H1 (cell line): ENCODE measurements at places on chromosomes 13 and 19. TPM values are rescaled to one million over a fixed set of nuclear protein-coding genes. Genes with fewer than 3 reads are reported as not detected.

Gene LILRB2
- polyA plus RNA-seq = not detected in 2 replicates

Gene PDX1
- polyA plus RNA-seq = not detected in 2 replicates

Gene FUZ
- 28.4 and 43.8 TPM in 2 replicates for polyA plus RNA-seq

Gene C1QTNF9B
- polyA plus RNA-seq = 0.09 and 0.11 TPM in 2 replicates

Gene PSPN
- polyA plus RNA-seq = 1.0 and 1.4 TPM in 2 replicates

Gene COL5A3
- 0.67 and 1.2 TPM in 2 replicates for polyA plus RNA-seq

Gene ZNF284
- polyA plus RNA-seq = 0.77 and 1.1 TPM in 2 replicates

Gene IL17D
- 0.57 and 0.59 TPM in 2 replicates for polyA plus RNA-seq

Gene LILRA6
- not detected in 2 replicates for polyA plus RNA-seq

Gene SLC5A5
- 1.8 and 2.2 TPM in 2 replicates for polyA plus RNA-seq

Gene KLK11
- polyA plus RNA-seq = 0.38 and 0.45 TPM in 2 replicates

Gene APOC4
- polyA plus RNA-seq = not detected in 2 replicates

Gene LMTK3
- 2.7 and 7.3 TPM in 2 replicates for polyA plus RNA-seq

- no peak for DNase-seq
These were observed 69.8 kb downstream of the SIAH3 start for GRCh38 chr13:45781553-45782326.

GRCh38 chr13:73245246-73245645 is 186.4 kb downstream of the KLF5 start:
- DNase-seq = no peak

GRCh38 chr19:49390131-49390928 is 2.3 kb downstream of the KASH5 start:
- no peak for DNase-seq

GRCh38 chr19:3698974-3699740 is 1.1 kb downstream of the PIP5K1C start:
- no peak for DNase-seq

DNA sequence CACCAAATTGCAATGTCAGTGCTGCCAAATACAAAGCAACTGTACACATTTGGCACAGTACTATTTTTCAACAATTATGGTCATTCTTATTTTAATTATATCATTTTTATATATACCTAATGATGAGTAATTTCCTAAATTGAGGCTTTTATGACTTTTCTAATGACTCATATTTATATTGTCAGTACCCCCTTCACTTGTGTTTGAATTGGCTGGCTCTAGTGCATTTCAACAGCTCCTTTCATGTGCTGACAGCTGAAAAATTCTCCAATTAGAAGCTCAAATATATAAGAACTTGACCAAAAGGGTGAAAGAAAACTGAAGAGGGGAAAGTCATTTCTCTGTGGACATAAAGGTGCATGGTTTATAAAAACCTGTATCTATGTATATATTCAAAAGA is 263.3 kb downstream of the SLITRK1 start:
- DNase-seq = no peak

- DNase-seq = no peak
These were observed at the start of gene BRSK1 for GRCh38 chr19:55283548-55284377. Gene BRSK1, plus strand, starts transcription at chr19:55283997. Its CDS starts 446 bp downstream, at chr19:55284443.

- peak; percentile 54 for DNase-seq
These were observed 10.1 kb downstream of the OR1I1 start for GRCh38 chr19:15091918-15092753.

- no peak for DNase-seq
These were observed 3.0 kb downstream of the GADD45B start for GRCh38 chr19:2478756-2479555.

DNA sequence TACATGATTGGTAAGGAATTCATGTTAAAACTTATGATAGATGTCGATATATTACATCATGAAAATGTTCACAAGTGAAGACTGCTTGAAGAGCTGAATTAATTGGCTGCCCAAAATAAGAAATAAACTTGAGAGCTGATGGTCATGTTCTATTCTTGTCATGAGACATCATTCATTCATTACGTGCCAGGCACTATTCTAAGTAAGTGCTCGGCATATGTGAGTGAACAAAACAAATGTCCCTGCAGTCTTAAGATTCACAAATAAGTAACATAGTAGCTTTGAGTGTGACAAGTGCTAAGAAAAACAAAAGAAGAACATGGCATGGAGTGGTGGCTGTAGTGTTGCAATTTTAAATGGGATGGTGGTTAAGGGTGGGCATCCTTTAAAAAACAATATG is 329.3 kb downstream of the SUCLA2 start:
- no peak for DNase-seq

DNA sequence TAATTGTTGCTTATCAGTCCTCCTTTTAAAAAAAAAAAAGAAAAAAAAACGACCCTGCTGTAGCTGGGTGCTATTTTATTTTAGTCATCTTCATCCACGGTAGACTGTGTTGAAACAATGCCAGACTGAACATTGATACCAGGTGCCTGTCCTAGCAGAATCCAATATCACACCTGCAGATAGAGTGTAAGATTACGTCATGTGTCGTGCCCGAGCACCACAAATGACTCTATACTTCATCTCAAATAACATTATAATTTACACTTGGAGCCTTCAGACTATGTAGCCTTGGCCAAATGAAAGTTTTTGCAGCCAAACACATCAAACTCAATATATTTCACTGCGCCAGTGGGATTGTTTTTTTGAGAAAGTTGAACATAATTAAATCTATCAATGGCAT is 410.6 kb downstream of the FGF9 start:
- DNase-seq = no peak

GRCh38 chr19:7910321-7911161 is 4.1 kb upstream of the TGFBR3L start:
- DNase-seq = no peak

DNA sequence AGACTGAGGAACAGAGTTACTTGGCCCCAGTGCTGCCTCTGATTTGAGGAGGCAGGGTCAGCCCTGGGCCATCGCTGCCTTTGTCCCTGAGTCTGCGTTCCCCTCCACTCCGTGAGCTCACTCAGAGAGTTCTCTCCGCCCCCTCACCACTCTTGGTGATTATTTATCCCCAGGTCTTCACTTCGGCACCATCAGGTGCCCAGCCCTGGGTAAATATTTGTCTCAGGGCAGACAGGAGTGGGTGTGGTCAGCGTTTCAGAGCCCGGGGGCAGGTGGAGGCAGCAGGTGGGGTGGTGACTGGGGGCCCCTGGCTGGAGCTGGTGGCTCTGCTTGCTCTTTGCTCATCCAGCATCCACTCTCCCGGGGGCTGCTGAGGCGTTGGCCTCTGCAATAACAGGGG is 20.6 kb downstream of the PPP1R37 start:
- DNase-seq = no peak

DNA sequence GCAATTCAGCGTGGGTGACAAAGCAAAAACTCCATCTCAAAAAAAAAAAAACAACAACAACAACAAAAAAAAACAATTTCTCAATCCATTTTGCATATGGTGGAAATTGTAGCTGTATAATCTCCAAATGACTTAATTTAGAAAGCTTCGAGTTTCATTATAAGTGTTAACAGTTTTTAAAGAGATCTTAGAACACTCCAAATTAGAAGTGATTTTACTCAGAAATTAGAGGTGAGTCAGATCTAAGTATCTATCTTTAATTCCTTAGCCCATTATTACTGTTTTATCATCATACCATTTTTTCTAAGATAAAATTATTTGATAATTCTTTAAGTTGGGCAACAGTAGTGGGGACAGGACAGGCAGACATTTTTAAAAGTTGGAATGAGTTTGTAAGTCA is 60.5 kb downstream of the ZMYM2 start:
- no peak for DNase-seq

GRCh38 chr13:53821632-53822031 is 793.0 kb downstream of the OLFM4 start:
- DNase-seq = no peak

DNA sequence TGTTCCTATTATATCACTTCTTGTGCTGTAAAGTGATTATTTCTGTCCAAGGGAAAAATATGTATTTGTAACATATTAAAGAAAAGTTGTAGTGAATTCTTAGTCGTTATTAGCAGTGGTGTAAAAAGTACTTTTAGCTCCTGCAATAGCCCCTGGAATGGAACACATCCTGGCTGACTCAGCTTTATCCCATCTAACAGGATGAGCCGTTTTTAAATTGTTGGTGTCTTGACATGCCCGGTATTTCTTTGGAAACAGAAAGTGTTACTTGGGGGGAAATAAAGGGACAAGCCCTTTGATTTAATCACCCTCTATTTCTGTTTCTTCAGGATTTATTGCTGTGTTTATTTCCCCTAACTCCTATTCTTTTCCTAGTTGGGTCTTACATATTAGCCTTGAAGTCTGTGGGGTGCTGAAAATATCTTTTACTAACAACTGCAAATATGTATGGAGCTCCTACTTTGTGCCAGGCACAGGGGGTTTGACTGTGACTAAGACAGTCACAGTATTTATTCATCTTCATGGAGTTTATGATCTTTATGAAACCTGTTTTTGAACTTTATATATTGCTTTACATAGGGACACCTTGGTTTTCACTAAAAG is 17.9 kb downstream of the COG3 start:
- no peak for DNase-seq

- no peak for DNase-seq
These were observed 1.3 kb downstream of the UBL3 start for GRCh38 chr13:29849071-29849631.

GRCh38 chr13:21344662-21345176 is 114.4 kb downstream of the ZDHHC20 start:
- DNase-seq = no peak

- no peak for DNase-seq
These were observed 166.1 kb downstream of the ITGBL1 start for GRCh38 chr13:101618440-101619187.

DNA sequence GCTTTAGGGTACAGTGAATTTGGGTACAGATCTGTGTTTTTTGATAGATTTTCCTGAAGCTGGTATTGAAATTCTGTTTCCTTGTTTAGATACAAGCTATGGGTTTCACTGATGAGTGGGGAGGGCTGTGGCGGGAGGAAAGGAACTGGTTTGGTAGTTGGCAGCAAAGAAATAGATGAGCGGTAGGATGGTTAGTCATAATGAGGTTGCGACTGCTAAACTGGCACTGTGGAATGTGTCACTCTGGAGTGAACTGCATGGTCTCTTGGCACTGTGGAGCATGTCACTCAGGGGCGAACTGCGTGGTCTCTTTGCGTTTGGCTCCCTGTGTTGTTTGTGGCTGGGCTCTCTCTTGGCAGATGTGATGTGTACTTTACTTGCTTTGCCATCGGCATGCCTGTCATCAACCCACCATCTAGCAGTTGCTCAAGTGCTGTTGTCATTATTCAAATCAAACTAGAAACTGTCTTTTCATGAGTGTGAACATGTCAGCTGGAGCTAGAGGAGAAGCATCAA is 82.1 kb downstream of the ATP8A2 start:
- DNase-seq = no peak
